ENCODE measurements at places on chromosomes 5 and 9. TPM values are rescaled to one million over a fixed set of nuclear protein-coding genes. Genes with fewer than 3 reads are reported as not detected.

Gene PCDHGC5
- total RNA-seq, result 2.2 TPM

Gene SPINK4
- not detected for total RNA-seq

Gene FCN2
- total RNA-seq, result not detected

Gene IFNE
- not detected for total RNA-seq

Gene CCL21
- total RNA-seq, result 83.9 TPM

Gene FAM221B
- total RNA-seq, result not detected

Gene ATP10B
- total RNA-seq, result 1.3 TPM

Gene C9
- total RNA-seq, result not detected

Data from gastroesophageal sphincter (tissue), 4 donors.